ENCODE measurements at places on chromosomes 11 and 22. TPM values are rescaled to one million over a fixed set of nuclear protein-coding genes. Genes with fewer than 3 reads are reported as not detected.

MFRP gene
- not detected for total RNA-seq

CLMP gene
- 0.80 TPM for total RNA-seq

EIF4ENIF1 gene
- 12.3 TPM for total RNA-seq

CRYBA4 gene
- 0.47 TPM for total RNA-seq

LRP4 gene
- total RNA-seq, result 1.8 TPM

PAX6 gene
- total RNA-seq, result 0.47 TPM

KCNK4 gene
- not detected for total RNA-seq

Data from thymus (tissue), 14 donors.